Dorsolateral prefrontal cortex (tissue), 122 donors: ENCODE measurements at places on chromosomes 16 and 17. TPM values are rescaled to one million over a fixed set of nuclear protein-coding genes. Genes with fewer than 3 reads are reported as not detected.

DNA sequence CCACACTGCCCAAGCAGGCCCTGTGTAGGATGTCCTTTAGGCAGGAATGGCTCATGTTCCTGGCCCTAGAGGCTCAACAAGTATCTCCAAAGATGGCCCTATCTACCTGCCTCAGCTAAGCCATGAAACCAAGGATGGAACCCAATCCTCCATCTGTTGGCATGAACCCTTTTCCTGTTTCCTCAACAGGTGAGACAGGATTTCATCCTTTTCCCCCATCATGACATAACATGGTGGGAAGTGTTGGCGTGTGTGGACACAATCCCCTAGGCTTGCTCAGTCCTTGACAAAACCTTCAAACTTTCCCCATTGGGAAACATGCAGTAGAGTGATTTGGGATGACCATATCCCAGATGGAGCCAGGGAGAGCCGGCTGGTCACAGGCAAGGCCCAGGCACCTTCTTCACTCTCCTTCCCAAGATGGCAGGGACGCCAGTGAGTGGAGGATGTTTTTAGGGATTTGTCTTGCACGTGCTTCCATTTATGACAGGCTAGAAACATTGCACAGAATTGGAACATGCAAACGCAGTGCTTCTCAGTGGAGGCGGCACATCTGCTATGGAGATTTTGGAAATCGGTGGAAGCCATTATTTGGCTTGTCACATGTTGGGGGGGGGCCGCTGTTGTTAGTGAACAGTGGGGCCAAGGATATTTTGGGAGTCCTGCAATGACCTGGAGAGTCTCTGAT is 77.0 kb downstream of the MYH11 start:
- no peak for DNase-seq

GRCh38 chr16:10339777-10340732 is 45.8 kb upstream of the ATF7IP2 start:
- DNase-seq: no peak

The GPR139 gene
- not detected for total RNA-seq

The OR1A1 gene
- total RNA-seq: not detected
